Esophagus muscularis mucosa (tissue), 4 donors: ENCODE measurements at places on chromosomes 11 and 22. TPM values are rescaled to one million over a fixed set of nuclear protein-coding genes. Genes with fewer than 3 reads are reported as not detected.

Gene GNB1L
- total RNA-seq, result 4.6 TPM

Gene SERPIND1
- 0.46 TPM for total RNA-seq

DNA sequence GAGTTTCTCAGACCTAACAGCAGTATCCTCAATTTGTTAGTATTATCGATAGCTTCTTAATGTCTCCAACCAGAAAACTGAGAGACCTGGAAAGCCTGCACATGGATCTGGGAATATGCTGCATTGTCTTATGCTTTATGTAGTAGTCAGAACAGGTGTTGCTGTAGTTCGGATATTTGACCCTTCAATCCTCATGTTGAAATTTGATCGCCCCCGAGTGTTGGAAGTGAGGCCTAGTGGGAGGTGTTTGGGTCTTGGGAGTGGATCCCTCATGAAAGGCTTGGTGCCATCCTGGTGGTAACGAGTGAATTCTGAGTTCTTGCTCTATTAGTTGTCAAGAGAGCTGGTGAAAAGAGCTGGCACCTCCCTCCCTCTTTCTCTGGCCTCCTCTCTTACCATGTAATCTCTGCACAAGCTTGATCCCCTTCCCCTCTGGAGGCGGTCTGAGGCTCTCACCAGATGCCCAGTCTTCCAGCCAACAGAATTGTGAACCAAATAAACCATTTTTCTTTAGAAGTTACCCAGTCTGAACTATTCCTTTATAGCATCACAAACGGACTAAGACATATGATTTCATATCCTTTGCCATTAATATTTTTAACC, 227.1 kb downstream of the DDX10 start:
- no peaks in the 10 kb centered on the region for H3K4me1 ChIP-seq
- no peaks in the 10 kb centered on the region for H3K27me3 ChIP-seq
- no peak overlapping the region for H3K4me3 ChIP-seq
- H3K36me3 ChIP-seq, result no peaks in the 10 kb centered on the region

DNA sequence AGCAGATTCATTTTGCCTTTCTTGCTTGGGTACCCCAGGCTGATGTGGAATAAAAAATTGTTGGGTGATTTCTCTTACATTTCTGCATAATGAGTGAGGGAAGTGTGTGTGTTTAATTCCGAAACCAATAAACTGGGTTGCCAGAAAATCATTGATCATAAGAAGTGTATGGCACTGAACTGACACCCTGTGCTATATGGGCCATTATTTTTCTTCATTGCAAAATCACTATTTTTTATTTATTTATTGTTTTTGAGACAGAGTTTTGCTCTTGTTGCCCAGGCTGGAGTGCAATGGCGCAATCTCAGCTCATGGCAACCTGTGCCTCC, 14.6 kb upstream of the HIKESHI start:
- no peak overlapping the region for H3K27ac ChIP-seq
- H3K4me1 ChIP-seq, result peaks cover 2% of the 10 kb centered on the region
- no peaks in the 10 kb centered on the region for H3K27me3 ChIP-seq
- no peak for DNase-seq
- H3K36me3 ChIP-seq, result no peaks in the 10 kb centered on the region

- no peaks in the 10 kb centered on the region for H3K36me3 ChIP-seq
- no peak overlapping the region for H3K4me3 ChIP-seq
- H3K27ac ChIP-seq, result no peak overlapping the region
- H3K27me3 ChIP-seq, result no peaks in the 10 kb centered on the region
Observed at GRCh38 chr11:22635689-22636088, 10.1 kb upstream of the FANCF start.

DNA sequence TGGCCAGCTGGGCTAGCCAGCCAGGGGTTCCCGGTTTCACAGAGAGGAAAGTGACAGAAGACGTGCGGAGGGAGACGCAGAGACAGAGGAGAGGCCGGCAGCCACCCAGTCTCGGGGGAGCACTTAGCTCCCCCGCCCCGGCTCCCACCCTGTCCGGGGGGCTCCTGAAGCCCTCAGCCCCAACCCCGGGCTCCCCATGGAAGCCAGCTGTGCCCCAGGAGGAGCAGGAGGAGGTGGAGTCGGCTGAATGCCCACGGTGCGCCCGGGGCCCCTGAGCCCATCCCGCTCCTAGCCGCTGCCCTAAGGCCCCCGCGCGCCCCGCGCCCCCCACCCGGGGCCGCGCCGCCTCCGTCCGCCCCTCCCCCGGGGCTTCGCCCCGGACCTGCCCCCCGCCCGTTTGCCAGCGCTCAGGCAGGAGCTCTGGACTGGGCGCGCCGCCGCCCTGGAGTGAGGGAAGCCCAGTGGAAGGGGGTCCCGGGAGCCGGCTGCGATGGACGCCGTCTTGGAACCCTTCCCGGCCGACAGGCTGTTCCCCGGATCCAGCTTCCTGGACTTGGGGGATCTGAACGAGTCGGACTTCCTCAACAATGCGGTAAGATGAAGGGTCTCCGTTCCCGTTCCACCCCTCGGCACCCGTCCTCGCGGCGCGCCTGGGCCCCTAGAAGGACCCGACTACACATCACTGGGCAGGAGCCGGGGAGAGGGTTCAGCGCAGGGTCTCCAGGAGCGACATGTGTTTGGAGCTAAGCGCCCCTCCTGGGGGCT, at the start of gene CREB3L1:
Gene CREB3L1 (plus strand): TSS at position 41 of the 765 bp plus-strand sequence. CDS start 450 bp downstream, at position 491.
- no peak for DNase-seq
- peaks cover 78% of the 10 kb centered on the region for H3K4me1 ChIP-seq
- peaks cover 54% of the 10 kb centered on the region for H3K27me3 ChIP-seq
- H3K27ac ChIP-seq, result peak within 1 kb of the TSS; percentile 76
- H3K36me3 ChIP-seq, result no peaks in the 10 kb centered on the region
- peak within 1 kb of the TSS; percentile 53 for H3K4me3 ChIP-seq

DNA sequence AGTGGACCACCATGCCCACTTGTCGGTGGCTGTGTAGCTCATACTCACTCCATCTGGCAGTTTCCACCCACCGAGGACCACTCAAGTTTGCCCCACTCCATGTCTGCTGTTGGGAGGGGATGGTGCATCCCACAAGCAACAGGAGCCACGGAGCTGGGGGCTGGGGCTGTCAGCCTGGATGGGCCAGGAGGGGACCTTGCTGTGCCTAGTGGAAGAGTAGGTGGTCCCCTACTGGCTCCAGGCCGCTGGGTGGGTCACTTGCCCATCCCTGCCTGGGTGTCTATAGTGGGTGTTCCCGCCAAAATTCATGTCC, 57.0 kb downstream of the SMIM38 start:
- no peak overlapping the region for H3K4me3 ChIP-seq
- no peak for DNase-seq
- H3K36me3 ChIP-seq, result no peaks in the 10 kb centered on the region

- H3K27me3 ChIP-seq, result no peaks in the 10 kb centered on the region
- no peak overlapping the region for H3K27ac ChIP-seq
- H3K36me3 ChIP-seq, result peaks cover 55% of the 10 kb centered on the region
Observed at GRCh38 chr11:93756748-93757147, 15.3 kb downstream of the C11orf54 start.

DNA sequence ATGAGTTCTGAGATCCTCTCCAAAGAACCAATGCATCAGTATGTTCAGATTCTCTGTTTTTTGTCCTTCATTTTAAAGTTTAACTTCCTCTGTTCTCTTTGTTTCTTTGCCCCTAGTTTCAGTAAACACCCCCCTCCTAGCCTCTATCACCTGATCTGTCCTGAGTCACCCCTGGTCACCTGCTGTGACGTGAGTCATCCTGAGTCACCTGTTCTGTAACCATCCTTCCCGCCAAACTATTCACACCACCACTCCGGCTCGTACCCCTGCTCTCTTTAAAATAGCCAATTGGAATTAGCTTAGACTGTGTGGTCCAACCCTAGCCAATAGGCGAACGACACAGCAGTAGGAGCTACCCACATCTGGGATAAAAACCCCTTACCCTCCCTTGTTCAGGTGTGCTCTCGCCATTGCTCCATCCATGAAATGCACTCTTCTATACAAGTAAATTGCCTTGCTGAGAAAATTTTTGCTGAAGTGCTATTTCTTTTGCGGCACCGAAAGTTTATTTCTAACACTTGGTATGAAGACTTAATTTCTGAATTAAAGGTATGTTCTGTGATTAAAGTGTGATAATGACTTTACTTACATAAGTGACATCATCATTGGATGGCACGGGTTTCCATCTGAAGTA, 318.4 kb downstream of the AASDHPPT start:
- no peaks in the 10 kb centered on the region for H3K4me1 ChIP-seq
- no peak overlapping the region for H3K4me3 ChIP-seq
- no peaks in the 10 kb centered on the region for H3K27me3 ChIP-seq
- no peak overlapping the region for H3K27ac ChIP-seq
- DNase-seq, result no peak
- H3K36me3 ChIP-seq, result no peaks in the 10 kb centered on the region

- peaks cover 22% of the 10 kb centered on the region for H3K4me1 ChIP-seq
- no peak overlapping the region for H3K4me3 ChIP-seq
- no peaks in the 10 kb centered on the region for H3K36me3 ChIP-seq
- no peak for DNase-seq
Observed at GRCh38 chr11:12064136-12064953, 46.0 kb upstream of the MICAL2 start.
